Thoracic aorta (tissue), 2 donors: ENCODE measurements at places on chromosomes 1 and 21. TPM values are rescaled to one million over a fixed set of nuclear protein-coding genes. Genes with fewer than 3 reads are reported as not detected.

DNA sequence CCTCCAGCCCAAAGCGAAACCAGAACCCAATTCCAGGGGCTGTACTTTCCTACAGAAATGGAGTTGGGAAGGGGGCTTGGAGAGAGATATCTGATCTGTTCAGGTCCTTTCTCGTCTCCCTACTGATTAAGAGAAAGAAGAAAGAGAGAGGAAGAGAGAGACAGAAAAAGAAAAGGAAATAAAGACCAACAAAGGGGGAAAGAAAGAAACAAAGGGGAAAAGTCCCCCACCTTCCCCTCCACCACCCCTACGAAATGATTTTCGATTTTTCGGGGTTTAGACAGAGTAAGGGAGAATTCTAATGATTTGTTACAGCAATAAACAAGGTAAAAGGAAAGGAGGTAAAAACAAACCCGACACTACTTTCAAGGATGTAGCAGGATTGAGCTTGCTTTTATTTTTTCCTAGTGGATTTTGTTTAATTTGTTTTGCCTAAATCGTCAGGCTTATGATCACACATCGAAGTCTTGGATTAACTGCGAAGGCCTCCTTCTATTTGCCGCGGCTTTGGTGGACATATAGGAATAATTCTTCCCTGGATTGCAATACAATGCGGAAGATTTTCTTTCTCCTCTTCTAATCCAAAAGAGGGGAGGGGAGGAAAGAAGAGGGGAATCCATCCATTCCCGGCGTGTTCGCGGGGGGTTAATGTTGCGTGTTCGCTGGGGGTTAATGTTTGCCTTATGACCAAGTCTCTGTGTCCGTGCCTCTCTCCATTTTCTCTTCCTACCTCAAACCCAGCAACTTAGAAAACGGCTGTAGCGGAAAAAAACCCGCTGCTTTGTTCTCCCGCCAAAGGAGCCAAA, 1.9 kb downstream of the TAL1 start:
- peaks cover 17% of the 10 kb centered on the region for H3K4me1 ChIP-seq
- peak overlapping the region; percentile 71 for H3K4me3 ChIP-seq
- no peak overlapping the region for H3K27ac ChIP-seq
- DNase-seq, result no peak
- H3K27me3 ChIP-seq, result peaks cover 24% of the 10 kb centered on the region

DNA sequence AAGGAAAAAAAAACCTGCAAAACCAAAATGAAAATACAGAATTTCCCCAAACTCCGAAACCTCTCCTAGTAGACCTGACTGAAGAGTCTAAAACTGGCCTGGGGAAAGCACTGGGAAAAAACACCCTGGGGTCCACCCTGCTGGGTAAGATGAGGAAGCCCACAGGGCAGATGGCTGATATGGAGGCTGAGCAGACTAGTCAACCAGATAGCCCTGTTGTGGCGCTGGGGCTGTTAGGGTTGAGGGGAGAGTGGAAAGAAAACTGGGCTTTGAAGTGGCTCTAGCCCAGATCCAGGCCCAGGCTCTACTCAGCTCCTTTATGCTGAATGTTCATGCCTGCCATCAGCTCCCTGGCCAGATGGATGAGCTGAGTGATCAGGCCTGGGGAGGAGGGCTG, 6.8 kb upstream of the SLAMF1 start:
- H3K4me3 ChIP-seq, result no peak overlapping the region
- no peak overlapping the region for H3K27ac ChIP-seq
- no peak for DNase-seq
- H3K4me1 ChIP-seq, result no peaks in the 10 kb centered on the region
- H3K27me3 ChIP-seq, result no peaks in the 10 kb centered on the region

DNA sequence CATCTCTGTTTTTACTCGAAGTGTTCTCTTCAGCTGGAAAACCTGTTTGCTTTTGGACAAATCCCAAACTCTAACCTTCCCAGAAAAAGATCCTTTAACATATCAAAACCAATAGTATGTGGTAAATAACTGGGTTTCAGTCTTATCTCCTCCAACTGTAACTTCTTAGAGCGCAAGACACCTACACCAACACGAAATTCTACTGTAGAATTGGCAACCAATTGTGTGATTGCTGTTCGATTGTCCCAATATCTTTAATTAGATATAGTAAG, 5.8 kb upstream of the MPZL1 start:
- peak overlapping the region; percentile 70 for H3K4me3 ChIP-seq
- no peak for DNase-seq
- peaks cover 16% of the 10 kb centered on the region for H3K4me1 ChIP-seq

DNA sequence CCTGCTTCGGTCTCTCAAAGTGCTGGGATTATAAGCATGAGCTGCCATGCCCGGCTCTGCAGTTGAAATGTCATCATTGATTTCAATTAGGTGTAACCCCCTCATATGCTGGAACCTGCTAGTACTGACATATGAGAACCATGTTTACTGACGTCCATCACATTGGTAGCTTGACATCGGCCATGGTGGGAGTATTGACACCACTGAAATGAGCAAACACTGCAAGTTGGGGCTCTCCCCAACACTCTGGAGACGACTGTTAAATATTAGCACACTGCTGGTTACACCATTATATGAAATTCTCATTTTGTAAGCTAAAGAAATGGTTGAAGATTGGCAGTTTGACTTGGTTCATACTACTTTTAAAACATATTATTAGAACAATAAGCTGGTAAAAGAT, 63.7 kb downstream of the CNST start:
- no peaks in the 10 kb centered on the region for H3K27me3 ChIP-seq
- DNase-seq, result no peak
- H3K4me3 ChIP-seq, result no peak overlapping the region
- no peak overlapping the region for H3K27ac ChIP-seq

GRCh38 chr1:6985549-6986276, 200.5 kb downstream of the CAMTA1 start:
- no peaks in the 10 kb centered on the region for H3K27me3 ChIP-seq
- no peak for DNase-seq
- no peak overlapping the region for H3K4me3 ChIP-seq
- no peaks in the 10 kb centered on the region for H3K36me3 ChIP-seq

DNA sequence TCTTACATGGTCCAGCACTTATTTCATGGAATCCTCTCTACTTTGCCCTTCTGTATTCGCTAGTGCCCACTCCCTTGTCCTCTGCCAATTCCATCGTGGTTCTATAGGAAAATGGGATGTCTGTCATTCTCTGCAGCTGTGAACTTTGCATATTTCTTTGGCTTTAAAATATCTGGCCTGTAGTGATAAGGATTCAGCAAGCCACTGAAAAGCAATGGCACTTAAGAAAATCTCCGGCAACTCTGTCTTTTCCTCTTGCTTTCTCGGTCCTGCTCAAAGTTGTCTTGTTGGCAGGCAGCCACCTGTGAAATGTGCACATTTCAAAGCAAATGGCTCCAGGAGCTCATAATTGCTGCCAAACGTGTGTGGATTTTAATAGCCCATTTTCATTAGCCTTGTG, 91.8 kb downstream of the CHD1L start:
- H3K4me1 ChIP-seq, result no peaks in the 10 kb centered on the region
- H3K36me3 ChIP-seq, result no peaks in the 10 kb centered on the region
- H3K27me3 ChIP-seq, result no peaks in the 10 kb centered on the region

DNA sequence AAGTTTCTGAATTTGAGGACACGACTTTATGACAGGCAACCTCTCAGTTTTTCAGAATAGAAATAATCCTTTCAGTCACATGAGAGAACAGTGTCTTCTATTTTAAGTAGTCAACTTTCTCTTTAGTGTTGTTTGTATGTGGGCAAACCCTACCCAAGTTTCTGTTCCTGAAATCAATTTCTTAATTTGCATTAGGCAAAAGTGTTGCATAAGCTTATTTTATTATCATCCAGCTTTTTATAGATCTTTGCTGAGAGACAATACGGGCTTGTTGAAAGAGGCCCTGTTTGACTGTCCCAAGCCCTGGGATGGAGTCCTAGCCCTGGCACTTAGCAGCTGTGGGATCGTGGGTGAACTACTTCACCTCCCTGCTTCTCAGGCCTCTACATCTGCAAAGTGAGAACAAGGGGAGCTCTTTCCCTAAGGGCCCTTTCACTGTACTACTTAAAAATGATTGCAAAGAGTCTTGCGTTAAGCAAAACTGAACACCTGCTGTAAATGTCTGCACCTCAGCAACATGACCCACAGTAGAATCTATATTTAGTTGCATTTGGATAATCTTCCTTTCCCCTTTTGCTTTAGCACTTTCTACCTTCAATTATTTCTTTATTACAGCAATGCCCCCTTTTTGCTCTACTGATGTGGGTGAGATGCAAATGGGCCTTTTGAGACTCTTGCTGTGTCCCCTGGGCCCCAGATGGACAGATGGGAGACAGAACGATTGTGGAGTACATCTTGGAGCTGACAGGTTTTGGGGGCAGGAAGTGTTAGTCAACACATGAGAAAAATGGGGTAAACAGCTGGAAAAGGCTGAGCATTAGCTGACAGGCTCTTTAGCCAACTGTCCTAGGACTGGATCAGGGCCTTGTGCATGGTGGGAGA, 41.0 kb upstream of the SCAF4 start:
- no peaks in the 10 kb centered on the region for H3K27me3 ChIP-seq
- no peak overlapping the region for H3K27ac ChIP-seq
- no peaks in the 10 kb centered on the region for H3K4me1 ChIP-seq

GRCh38 chr1:43868741-43869067, 64.9 kb upstream of the ARTN start:
- H3K4me1 ChIP-seq, result peaks cover 7% of the 10 kb centered on the region
- H3K36me3 ChIP-seq, result no peaks in the 10 kb centered on the region
- no peak overlapping the region for H3K27ac ChIP-seq
- no peak for DNase-seq

The LAMC1 gene
- total RNA-seq, result 273 TPM

The SELL gene
- total RNA-seq, result 4.2 TPM

The PAX7 gene
- not detected for total RNA-seq

The CFH gene
- 381 TPM for total RNA-seq
